ENCODE measurements at places on chromosomes 6 and 20.

- DNase-seq = no peak
Observed at GRCh38 chr6:3956054-3956453, 106.9 kb downstream of the FAM50B start.

GRCh38 chr6:35372633-35373032 lies 30.3 kb downstream of the PPARD start:
- DNase-seq = no peak

- DNase-seq = no peak
Observed at GRCh38 chr20:9286501-9287461, 217.9 kb downstream of the PLCB4 start.

- no peak for DNase-seq
Observed at GRCh38 chr6:142074516-142074915, 58.2 kb upstream of the GJE1 start.

DNA sequence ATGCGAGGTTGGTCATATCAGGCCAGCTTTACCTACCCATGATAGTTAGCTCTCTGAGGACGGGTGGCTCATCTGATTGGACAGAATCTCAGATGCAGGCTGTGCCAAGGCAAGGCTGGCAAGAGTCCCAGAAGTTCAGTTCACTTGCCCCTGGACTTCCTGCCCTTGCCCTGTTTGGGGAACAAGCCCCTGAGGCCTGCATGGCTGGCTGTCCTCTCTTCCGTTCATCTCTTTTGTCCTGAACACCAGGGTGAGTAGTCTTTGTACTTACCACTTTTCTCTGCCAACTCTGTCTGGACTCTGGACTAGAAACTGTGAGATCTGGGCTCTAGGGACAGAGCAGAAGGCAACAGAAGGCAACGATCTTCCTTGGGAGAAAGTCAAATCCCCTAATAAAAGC lies 769.9 kb downstream of the QKI start:
- DNase-seq = no peak

DNA sequence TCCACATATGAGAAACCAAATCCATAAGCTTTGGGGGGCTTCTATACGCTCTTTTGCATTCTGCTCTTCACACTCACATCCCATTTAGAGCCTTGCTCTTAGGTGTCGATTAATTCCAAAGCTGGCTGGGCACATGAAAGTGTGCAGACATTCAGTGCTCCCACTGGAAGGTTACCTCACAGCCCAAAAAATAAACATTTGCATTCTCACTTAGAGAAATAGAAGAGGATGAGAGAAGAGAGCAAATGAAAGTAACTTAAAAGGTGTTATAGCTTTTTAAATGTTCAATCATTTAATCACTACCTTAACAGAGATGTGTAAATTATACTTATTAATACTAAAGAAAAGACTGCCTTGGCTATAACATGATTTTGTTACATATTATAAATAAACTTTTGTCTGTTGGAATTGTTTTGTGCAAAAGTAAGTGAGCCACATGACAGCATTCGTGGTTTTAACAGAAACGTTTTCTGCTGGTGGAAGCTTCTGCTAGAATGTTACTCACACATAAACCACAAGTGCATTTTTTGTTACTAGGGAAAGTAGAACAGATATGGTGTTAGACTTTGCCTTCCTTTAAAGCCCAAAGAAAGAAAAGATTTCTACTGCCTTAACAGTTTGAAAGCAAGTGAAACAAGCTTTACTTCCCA lies 116.7 kb downstream of the SIM1 start:
- no peak for DNase-seq

GRCh38 chr20:64278317-64278681 lies 22.8 kb downstream of the PCMTD2 start:
- no peak for DNase-seq

DNA sequence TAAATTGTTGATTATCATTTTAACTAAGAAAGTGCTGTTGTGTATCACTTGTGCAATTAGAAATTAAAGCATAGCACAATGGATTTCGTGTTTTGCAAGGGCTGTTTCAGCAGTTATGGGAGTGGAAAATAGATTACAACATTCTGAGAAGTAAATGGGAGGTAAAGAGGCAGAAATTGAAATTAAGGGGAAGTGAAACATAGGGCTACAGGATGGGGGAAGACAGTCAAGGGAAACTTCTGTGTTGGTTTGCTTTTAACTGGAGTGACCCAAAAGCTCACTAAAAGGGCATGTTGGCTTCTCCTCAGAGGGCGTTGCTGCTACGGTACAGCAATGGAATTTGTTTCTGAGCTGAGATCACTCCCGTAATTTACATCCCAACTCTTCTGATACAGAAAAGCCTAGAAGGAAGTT lies 147.5 kb downstream of the BCAS1 start:
- DNase-seq = no peak

DNA sequence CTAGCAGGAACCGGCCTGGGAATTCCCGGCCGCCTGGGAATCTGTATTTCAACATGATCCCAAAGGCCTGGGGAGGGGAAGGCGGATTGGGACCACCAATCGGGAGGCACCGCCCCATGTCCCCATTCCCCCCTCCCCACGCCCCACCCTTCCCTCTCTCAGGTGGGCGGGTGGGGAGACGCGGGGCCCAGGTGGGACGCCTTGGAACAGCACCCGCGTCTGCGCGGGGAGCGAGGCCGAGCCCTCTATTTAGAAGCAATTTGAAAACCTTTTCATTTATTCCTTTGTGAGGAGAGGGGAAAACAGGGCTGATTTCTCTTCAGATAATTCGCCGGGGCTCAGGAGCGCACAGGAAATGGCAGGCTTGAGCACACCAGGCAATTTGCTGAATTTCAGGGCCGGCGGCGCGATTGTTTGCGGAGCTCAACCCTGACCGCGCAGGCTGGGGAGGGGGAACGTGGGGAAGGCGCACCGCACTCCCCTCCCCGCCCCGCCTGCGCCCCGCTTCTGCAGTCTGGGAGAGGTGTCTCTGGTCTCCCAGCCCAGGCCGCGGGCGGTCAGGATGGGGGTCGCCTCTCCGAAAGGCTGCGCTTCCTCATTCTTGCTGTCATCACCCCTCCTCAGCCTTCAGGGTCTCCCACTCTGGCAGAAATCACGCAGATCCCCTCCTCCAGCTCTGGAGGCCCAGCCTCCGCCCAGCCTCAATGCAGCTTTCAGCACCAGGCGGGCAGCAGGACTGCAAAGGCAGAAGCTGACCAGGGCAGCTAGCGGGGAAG lies 170.0 kb downstream of the GRM4 start:
- DNase-seq = no peak

- DNase-seq = no peak
Observed at GRCh38 chr6:129191235-129191634, 308.3 kb downstream of the LAMA2 start.

DNA sequence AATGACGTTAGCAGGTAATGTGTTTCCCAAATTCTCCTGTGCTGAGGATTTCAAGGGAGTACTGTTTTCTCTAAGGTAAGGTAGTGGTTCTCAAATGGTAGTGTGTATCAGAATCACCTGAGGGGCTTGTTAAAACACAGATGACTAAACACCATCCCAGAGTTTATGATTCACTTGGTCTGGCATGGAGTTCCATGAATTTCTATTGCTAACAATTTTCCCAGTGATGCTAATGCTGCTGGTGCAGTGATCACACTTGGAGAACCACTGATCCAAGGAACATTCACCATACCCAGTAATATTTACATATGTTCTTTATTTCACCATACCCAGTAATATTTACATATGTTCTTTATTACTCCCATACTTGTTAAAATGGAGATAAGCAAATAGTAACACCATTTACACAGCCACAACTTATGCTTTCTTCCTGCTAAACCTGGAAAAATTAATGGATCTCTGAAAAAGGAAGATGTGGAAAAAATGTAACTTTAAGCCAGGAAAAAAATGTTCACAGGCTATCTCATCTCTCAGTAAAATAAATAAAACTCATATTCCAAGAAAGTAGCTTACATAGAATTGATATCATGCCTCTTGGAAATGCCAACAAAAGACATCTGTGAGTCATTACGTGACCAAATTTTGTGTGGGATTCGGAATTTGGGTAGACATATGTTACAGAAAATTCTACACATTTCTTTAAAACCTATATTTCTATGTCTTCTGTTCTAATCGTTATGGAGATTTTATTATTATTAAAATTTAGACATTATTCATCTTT lies 129.5 kb downstream of the MMUT start:
- DNase-seq = no peak

DNA sequence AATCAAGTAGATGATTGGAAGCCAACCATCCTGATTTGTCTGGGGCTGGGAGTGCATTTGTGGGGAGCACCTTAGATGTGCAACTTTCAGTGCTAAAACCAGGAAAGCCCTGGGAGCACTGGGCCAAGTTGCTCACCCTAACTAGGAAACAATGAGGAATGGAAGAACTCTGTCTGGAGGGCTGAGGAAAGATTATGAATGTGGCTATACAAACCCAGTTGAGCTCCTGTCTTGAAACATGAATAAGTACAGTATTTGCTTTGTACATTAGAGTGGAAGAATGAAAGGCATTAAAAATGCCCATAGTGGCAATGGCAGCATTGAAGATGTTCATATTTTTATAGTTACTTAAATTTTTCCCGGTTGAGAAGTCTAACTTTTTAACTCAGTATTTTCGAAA lies 121.1 kb downstream of the HDGFL1 start:
- DNase-seq = no peak

DNA sequence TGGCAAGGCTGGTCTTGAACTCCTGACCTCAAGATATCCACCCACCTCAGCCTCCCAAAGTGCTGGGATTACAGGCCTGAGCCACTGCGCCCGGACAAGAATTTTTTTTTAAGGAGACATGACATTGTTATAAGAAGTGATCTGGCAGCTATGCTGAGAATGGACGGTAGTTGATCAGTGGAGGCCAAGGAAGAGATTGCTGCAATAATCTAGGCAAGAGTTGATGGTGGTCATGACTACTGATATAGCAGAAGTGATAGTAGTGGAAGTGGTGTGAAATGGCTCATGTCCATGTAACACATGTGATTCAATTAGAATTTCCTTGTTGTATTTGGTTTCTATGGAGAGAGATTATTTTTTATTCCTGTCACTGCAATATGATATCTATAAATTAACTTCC lies 125.3 kb upstream of the CCN2 start:
- no peak for DNase-seq

- no peak for DNase-seq
Observed at GRCh38 chr6:107822176-107823046, 1.7 kb downstream of the SCML4 start.

GRCh38 chr6:160973311-160974250 lies 18.0 kb upstream of the MAP3K4 start:
- no peak for DNase-seq

- no peak for DNase-seq
Observed at GRCh38 chr6:121759370-121759769, 323.9 kb downstream of the GJA1 start.

- DNase-seq = no peak
Observed at GRCh38 chr6:33630014-33630413, 8.9 kb downstream of the ITPR3 start.

DNA sequence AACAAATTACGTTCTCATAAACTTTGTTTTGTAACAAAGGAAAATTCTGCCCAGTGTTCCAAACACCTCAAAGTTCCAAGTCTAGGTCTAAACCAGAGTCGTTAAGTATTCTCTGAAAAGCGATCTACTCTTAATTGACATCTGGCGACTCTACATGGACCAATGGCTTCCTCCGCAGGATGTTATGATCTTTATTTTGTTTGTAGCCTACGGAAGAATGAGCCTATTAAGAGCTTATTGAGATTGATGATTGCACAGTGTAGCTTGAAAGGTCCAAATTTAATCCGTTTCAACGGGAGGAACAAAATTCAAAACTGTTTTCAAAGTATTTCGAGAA lies 61.1 kb downstream of the FAM217A start:
- DNase-seq = no peak

DNA sequence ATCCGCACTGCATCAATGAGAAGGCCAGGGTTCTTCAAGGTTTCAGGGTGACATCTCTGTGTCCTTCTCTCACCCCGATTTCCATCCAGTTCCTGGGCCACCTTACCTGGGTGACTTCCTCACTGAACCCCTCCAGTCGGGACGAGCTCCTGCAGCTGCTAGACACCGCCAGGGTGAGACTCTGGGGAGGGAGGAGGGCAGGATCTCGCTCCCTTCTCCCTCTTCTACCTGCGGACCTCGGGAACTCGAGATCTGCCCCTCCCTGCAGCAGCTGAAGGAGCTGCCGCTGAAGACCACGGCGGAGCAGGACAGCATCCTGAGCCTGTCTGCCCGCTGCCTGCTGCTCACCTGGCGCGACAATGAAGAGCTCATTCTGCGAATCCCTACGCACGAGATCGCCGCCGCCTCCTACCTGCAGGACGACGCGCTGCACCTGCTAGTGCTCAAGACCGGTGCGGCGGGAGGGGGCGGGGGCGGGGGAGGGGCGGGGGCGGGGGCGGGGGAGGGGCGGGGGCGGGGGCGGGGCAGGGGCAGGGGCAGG lies 7.5 kb downstream of the CCM2L start:
- no peak for DNase-seq

GRCh38 chr6:40606981-40607380 lies 19.8 kb upstream of the LRFN2 start:
- no peak for DNase-seq

DNA sequence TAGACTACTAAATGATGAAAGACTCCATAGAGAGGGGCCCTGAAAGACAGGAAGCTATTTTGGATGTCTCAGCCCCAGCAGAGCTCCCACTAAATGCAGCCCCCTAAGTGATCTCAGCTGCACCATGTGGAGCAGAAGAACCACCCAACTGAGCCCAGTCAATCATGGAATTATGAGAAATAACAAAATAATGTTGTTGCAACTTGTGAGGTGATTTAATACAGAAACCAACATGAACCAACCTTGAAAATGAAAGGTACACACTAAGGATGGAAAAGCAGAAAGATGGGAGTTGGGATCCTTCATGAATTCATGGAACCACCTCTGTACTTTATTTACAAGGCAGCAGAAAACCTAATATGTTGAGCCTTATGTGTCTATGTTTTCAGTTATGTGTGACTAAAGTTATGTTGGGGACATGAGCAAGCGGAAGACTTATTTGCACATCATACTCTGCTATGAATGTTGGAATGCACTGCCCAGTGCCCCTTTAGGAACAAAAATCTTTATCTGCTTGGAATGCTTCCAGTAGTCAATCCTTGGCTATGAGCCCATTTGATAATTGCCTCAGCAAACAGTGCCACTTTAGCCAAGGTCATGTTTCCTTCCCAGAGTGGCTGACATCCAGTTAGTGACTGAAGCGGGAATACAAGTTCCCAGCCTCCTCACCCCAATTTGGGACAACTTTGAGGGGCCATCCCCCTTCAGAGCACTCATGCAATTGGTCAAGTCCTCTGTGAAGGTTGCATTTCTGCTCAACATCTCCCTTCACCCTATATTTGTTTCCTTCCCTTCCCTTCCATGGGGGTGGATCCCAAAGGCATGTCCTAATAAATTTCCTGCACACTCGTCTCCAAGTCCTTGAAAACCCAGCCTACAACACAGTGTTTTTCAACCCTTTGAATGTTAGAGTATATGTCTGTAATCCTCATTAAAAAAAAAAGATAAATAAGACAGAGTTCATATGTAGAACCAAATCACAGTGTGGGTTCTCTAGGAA lies 18.4 kb downstream of the TP53RK start:
- no peak for DNase-seq

Measured in stimulated activated CD8-positive, alpha-beta memory T cell treated with anti-CD3 and anti-CD28 coated beads, Interleukin-4, amount 100 ng/mL, for 24 hours (primary cell).